ENCODE measurements at places on chromosomes 6 and 20. TPM values are rescaled to one million over a fixed set of nuclear protein-coding genes. Genes with fewer than 3 reads are reported as not detected.
A peak's percentile ranks its signal among the peaks of the same experiment; 100 is the strongest.

The CDH4 gene
- polyA plus RNA-seq, result 0.07 TPM

The ESR1 gene
- 0.15 TPM for polyA plus RNA-seq

The PSMF1 gene
- polyA plus RNA-seq, result 88.2 TPM

The ANKEF1 gene
- polyA plus RNA-seq, result 0.27 TPM

DNA sequence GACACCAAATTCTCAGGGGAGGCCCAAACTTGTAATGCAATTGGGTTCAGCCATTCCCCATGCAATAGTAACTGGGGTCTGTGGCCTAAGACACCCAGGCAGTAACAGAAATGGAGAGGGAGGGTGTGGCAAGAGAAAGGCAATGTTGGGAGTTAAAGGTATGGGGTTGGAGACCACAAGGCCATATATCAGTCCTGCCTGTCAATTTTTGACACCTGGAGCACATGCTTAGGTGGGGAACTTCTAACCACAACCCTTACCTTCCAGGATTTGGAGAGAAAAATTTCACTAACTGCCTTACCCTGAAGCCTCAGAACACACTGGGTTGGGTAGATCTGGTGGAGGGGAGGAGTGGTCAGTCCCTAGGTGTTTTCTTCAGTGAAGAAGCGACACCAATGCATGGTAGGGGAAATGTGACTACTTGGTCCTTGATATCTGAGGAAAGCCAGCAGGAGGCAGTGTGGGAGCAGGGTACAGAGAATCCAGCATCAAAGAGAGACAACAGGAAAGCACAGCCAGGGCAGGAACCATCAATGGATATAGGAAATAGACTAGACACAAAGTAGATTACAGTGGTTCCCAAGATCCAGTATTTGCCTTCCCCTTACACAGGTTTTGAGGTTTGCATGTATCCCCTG is 6.8 kb upstream of the USP49 start:
- no peak for DNase-seq

- DNase-seq, result no peak
Observed at GRCh38 chr6:169251822-169252504, 1.7 kb downstream of the THBS2 start.

DNA sequence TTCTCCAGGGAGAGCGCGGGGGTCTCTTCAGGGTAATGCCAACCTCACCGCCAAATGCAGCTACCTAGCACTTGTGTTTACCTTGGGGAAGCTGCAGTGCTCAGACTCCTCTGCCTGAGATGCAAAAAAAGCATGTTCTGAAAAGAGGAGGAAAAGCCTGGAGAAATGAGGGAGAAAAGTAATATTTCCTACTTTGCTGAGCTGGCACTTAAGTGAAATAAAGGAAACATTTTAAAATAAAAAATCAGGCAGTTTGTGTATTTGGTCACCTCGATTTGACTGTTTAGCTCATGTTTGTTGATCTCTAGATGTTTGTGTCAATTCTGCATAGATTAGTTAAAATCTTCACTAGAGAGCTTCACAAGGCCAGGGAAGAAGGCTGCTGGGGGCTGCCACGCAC is 487.2 kb downstream of the QKI start:
- no peak for DNase-seq

- DNase-seq, result no peak
Observed at GRCh38 chr20:42945234-42945994, 244.3 kb downstream of the PTPRT start.

DNA sequence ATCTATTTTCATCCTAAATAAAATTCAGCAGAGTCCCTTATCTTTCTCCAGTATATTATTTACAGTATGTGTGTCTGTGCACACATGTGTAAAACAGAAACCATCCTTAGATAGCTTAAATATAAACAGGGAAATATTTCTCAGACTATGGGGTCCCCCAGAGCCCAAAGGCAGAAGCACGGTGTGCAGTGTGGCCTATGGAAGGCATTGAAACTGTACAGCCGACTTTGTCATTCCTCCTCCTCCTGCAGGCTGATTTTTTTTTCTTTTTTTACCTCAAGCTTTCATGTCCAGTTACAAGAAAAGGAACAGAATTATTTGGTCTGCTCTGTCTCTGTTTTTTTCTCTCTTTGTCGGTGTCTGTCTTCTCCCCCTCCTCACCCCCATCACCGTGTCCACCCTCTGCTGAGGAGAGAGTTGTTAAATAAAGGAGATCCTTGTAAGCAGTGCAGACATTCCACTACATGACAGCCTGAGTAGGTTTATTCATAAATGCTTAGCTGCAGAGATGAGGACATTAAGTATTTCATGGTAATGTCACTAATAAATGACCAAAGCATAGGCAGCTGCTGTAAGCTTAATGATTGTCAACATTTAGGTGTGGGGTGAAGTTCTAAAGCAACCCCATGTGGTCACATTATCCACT is 31.8 kb upstream of the SLC35D3 start:
- no peak for DNase-seq

DNA sequence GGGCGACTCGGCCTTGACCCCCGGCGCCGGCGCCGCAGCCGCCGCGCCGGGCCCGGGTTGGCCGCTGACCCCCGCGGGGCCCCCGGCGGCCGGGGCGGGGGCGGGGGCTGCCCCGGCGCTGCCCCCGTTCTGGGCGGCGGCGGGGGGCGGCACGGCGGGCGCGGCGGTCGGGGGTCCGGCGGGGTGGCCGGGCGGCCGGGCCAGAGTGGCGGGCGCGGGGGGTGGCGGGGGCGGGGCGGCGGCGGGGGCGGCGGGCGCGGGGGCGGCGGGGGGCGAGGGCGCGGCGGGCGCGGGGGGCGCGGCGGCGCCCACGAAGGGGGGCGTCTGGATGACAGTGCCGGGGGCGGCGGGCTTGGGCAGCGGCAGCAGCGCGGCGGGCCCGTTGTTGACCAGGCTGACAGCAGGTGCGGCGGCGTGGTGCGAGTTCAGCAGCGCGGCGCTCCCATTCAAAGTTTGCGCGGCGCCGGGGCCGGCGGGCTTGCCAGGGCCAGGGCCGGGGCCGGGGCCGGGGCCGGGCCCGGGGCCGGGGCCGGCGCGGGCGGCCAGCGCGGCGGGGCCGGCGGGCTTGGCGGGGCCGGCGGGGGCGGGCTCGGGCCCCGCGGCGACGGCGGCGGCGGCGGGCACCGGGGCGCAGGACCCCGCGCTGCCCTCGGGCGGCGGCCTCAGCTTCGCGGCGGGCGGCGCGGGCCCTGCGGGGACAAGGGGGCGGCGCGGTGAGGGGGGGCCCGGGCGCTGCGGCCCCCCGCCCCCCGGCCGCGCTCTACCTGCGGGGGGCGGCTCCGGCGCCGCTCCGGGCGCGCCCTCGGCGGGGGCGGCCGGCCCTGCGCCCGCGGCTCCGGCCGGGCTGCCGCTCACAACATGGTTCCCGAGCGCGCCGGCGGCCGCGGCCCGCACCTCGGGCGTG is 659 bp downstream of the TAF4 start:
- DNase-seq, result no peak

DNA sequence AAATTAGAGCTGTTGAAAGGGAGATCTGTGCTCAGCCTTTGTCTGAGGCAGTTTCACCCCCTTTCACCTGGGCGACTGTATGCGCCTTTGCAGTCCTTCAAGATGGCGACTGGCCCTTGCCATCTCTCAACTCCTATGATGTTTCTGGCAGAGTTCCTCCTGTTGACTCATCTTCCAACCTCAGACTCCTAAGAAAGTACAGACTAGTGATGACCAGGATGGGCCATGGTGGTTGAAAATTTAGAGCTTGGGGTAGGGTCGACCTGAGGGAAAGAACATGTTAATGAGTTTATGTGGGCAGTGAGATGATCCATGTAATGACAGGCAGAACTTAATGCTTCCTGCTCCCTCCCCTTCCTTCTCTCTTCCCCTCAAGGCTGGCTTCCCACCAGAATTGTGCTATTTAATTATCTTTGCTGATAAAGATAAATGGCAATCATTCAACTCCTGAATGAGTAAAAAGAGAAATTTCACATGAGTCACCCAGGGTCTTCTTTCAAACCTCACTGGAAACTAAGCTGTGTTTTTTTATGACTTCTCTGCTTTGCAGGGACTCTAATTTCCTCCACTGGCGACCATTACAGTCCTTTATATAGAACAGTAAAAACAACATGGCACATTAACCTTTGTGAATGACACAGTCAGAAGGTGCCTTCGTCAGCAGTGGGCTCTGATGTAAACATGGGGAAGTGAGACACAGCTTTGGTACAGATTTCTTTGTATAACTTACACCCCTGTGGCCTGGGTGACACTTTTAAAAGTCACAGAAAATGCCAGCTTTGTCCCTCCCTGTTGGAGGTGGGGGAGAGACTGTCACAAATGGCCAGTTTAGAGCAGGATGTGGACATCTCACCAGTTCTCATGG is 103.5 kb downstream of the SCP2D1 start:
- DNase-seq, result no peak

DNA sequence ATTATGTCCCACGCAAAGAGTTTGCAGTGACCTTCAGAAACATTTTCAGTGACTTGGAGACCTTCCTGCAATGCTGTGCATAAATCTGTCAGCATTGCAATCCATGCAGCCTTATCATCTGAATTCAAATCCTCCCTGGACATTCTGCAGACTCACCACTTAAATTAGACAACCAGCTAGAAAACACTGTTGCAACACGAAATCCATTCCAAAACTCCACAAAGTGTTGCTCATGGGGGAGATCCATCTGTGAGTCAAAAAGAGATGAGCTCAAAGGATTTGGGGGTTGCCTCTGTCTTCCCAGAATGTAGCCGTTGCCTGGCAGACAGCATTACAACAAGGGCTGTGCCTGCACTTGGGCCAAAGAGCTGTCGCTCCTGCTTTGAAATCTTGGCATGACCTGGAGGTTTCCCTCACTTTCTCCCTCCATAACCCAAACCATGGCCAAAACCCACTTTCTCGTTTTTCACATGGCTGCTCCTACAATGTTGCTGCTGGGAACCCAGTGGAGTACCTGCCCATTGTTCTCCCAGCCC is 163.5 kb upstream of the CDYL start:
- no peak for DNase-seq

DNA sequence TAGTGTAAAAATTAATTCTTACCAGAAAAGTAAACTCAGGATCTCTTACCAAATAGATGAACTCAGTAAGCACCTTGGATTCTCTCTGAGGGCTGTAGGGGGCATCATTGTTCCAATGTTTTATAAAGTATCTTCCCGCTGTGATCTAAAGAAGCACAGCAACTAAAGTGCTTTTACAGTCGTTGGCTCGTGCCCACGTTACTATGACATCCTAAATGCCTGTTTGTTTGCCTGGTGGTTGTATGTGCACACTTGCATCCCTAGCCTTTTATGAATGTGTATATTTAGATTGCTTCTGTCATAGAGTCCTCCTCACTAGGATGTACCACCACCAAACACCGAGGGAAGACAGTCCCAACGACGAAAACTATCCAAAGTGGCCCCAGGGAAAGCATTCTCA is 34.5 kb downstream of the SLX4IP start:
- peak; percentile 48 for DNase-seq

DNA sequence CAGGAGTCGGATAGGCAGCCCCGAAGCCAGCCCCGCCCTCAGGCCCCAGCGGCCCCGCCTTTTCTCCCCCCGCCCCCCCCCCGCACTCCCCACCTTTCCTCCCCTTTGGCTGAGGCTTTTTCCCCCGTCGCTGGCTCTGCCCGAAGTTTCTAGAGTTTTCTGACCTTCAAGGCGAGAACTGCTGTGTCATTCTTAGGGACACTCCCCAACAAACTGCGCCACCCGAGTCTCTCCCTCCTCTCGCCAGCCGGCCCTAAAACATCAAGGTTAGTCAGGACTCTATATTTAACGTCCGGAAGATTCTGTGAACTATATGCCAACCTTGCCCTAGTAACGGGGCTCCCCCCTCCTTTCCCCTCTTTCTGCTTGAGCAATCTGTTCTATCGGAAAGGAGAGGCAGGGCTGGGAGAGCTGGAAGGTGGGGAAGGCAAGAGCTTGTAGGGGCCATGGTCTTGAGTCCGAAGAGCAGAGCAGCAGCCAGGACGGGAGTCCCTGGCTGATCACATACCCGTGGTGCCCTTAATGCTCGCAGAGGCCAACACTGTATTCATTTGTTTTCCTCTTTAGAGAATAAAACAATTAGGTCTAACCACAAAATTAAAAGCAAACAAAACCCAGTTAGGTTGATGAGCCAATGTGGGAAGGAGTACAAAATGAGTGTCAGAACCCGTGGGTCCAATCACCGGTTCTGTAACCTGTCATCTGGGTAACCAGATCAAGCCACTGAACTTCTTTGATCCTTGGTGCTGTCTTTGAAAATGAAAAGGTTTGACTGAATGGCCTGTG is 5.3 kb upstream of the HSPA1B start:
- peak; percentile 82 for DNase-seq

GRCh38 chr20:58568126-58568482 is 52.9 kb upstream of the APCDD1L start:
- DNase-seq, result no peak

GRCh38 chr6:142416179-142416578 is 114.4 kb downstream of the ADGRG6 start:
- DNase-seq, result no peak
